T-helper 9 cell (primary cell): ENCODE measurements at places on chromosomes 2 and 18.

- no peak for DNase-seq
These were observed 199.9 kb downstream of the BCL2 start for GRCh38 chr18:63119647-63120046.

DNA sequence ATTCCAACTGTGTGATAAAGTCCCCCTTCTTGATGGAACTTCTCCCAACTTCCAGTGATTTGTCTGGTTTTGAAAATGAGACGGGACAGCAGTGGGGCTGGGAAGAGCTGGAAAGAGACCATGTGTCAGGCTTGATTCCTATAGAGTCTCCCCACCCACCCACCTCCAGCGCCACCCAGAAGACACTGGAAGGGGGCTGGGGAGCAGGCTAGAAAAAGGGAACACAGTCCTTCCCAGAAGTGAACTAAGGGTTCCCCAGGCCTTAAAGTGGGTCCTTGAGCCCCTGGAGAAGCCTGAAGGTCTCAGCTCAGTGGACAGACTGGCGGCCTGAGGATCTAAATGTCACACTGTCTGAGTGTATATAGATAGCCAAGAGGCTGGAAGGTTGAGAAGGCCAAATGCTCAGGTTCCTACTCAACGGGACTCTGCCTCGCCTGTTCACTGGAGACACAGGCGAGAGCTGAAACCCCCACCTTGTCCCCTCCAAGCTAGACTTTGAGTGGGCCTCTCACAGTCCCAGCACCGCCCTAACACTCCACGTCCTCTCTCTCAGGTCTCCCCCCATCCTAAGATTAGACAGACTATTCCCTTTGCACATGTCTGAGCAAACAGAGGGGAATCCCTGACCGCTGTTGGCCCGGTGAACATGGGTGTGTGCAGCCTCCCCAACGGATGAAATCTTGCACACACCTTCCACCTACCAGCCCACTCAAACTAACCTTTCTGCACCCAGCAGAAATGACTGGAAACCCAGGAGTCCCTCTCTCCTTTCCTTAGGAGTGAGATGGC, 1.6 kb downstream of the PKDCC start:
- DNase-seq = no peak

DNA sequence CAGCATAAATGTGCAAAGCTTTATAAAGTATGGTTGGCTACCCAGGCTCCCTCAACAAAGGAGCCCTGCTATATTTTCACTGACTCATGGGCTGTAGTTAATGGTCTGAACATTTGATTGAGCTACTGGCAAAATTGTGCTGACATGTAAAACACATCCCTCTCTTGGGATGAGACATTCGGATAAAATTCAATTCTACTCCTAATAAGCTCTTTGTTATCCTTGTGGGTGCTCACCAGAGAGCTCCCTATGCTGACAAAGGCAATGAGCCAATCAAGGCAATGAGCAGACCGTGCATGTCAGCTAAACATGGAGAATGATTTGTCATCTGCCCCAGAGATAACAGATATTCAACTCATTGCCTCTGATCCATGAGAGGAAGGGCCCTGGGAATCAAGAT, 27.7 kb downstream of the SERPINB8 start:
- no peak for DNase-seq

GRCh38 chr2:129802290-129802689, 177.2 kb upstream of the RAB6C start:
- DNase-seq = no peak

DNA sequence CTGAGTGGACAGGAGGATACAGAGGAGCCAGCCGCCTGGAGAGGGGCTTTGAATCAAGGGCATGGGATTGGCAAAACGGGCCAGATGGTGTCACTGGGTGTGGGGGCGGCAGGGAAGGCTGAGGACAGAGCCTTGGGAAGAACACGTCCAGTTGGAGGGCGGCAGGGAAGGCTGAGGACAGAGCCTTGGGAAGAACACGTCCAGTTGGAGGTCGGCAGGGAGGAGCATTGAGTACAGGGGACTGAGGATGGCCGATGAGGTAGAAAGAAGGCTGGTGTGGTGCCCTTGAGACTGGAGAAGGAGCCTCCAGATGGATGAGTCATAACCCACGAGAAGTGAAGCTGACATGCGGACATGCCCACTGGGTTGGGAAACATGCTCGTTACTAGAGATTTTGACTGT, 4.5 kb downstream of the HES6 start:
- no peak for DNase-seq

GRCh38 chr2:230824406-230824978, 40.2 kb upstream of the ITM2C start:
- peak; percentile 23 for DNase-seq

DNA sequence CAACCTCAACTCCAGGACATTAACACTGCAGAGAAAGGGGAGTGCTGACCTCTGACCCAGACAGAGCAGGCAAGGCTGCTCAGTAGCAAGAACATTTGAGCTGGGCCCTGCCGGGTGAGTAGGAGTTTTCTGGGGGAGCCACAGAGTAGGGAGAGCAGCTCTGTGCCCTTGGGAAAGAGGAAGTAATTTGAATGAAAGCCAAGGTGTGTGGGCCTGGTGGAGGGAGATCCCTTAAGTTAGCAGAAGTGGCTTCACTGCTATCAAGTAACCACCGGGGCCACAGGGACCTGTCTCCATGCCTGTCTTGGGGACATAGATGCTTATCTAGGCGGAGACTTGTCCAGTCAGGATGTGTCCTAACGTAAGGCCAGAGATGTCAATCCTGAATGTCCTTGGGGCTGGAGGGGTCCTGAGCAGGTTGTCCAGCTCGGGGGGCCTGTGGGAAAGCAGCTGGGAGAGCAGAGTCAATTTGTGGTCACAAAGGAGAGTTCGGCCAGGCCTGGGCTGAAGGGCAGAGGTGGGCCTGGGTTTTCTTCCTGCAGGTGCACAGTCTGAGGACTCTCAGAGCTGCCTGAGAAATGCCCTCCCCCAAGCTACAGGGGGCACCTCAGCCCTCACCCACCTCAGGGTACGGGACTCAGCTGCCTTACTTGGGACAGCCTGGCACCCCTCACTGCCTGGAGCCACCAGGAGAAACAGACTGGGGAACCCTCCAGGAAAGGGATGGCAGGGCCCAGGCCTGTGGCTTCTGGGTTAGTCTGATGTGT, 15.0 kb upstream of the OTOF start:
- no peak for DNase-seq

- peak; percentile 14 for DNase-seq
These were observed 1.4 kb downstream of the FZD5 start for GRCh38 chr2:207768168-207768865.

DNA sequence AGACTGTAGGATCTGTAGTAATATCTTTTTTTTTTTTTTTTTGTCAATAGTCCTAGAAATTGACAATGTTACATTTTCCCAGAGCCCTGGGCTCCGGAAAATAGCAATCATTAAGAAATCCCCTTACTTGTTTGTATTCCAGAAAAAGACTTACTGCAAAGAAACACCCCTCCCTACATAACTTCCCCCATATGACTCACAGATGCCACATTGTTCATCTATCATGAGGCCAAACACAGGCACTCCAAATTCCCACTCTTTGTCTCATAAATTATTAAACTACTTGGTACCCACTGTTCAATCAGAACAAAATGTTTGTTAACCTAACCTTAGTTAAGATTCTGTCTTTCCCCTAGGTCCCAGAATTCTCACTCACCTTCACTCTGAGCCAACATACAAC, 53.5 kb downstream of the TEX51 start:
- no peak for DNase-seq

- no peak for DNase-seq
These were observed 45.5 kb downstream of the TWSG1 start for GRCh38 chr18:9380101-9380500.

- DNase-seq = no peak
These were observed 23.9 kb downstream of the PMAIP1 start for GRCh38 chr18:59923539-59924196.

GRCh38 chr2:197705912-197706838, 1.0 kb downstream of the MARS2 start:
- peak; percentile 16 for DNase-seq

- no peak for DNase-seq
These were observed 108.6 kb downstream of the STRN start for GRCh38 chr2:36857713-36858112.
